ENCODE measurements at places on chromosomes 13 and 19.

DNA sequence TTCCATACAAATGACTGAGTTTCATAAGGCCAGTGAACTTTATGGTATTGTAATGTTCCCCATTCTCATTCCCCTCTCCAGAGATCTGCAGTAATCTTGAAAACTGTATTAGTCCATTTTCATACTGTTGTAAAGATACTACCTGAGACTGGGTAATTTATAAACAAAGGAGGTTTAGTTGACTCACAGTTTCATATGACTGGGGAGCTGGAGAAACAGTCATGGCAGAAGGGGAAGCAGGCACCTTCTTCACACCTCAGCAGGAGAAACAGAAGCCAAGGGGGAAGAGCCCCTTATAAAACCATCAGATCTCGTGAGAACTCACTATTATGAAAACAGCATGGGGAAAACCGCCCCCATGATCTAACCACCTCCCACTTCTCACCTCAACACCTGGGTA lies 318.7 kb upstream of the KLF12 start:
- no peaks in the 10 kb centered on the region for H3K36me3 ChIP-seq
- no peaks in the 10 kb centered on the region for H3K4me1 ChIP-seq

- no peaks in the 10 kb centered on the region for H3K36me3 ChIP-seq
- H3K27ac ChIP-seq, result no peak overlapping the region
Measured at GRCh38 chr19:1307320-1307719, 21.6 kb downstream of the EFNA2 start.

DNA sequence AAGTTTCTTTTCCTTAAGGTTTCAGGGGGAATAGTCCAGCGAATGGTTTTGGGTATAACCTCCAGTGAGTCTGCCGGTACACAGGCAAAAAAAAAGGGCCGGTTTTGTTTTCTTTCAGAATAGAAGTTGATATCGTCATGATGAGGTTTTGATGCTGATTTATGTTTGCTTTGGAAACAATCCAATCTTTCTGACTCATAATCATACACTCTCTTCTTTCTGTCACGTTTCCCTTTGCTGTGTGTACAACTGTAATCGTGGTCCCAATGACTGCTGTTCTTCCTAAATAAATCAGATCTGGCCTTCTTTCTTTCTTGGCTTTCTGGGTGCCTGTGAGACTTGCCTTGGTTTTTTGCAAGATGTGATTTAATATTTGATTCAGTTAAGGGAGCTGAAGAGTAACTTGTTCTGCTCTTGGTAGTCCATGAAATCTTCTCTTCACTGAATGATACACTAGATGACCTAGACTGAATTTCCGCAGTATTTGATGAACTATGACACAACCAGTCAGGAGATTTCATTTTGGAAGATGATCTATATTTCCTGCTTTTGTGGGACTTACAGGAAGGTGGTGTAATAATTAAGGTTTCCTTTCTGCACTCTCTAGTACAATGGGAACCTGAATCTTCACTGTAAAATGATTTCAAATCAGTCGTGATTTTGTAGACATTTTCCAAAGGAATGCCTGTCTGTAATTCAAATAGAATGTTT lies 34.9 kb upstream of the METTL21C start:
- H3K36me3 ChIP-seq, result no peaks in the 10 kb centered on the region
- H3K27ac ChIP-seq, result no peak overlapping the region
- H3K4me3 ChIP-seq, result no peak overlapping the region
- no peaks in the 10 kb centered on the region for H3K4me1 ChIP-seq

GRCh38 chr19:29422486-29423085 lies 103.2 kb upstream of the VSTM2B start:
- H3K4me1 ChIP-seq, result no peaks in the 10 kb centered on the region
- H3K4me3 ChIP-seq, result no peak overlapping the region
- no peaks in the 10 kb centered on the region for H3K36me3 ChIP-seq

GRCh38 chr13:110826861-110827672 lies 87.8 kb downstream of the ANKRD10 start:
- H3K4me3 ChIP-seq, result no peak overlapping the region
- no peaks in the 10 kb centered on the region for H3K27me3 ChIP-seq
- H3K36me3 ChIP-seq, result no peaks in the 10 kb centered on the region
- no peaks in the 10 kb centered on the region for H3K4me1 ChIP-seq

DNA sequence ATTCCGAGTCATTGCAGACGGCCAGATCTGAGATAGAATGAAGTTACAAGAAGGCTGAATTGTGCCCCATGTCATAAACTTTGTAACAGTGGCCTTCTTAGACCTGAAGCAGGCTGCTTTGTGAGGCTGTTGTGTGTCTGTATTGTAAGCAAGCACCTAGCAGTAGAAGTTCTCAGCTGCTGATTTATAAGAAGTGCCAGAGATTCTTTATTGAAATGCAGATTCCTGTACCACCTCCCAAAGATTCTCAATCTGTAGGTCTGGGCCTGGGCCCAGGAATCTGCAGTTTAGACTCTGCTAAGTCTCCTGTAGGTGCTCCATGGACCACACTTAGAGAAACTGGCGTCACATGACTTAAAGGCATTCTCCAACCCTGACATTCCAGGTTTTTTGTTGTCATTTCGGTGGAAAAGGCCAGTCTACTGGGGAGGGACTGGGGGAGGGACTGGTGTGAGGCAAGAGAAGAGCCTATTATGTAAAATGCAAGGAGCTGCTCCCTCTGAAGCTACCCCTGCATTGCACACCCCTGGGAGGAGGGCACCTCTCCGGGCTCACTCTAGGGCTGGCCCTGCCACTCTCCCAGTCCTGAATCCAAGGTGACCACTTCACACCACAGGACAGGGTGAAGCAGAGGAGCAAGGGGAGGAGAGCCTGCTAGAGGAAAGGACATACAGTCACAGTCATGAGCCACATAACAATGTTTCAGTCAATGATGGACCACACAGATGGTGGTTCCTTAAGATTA lies 769 bp upstream of the TMEM272 start:
- peaks cover 10% of the 10 kb centered on the region for H3K4me1 ChIP-seq
- no peaks in the 10 kb centered on the region for H3K36me3 ChIP-seq
- no peaks in the 10 kb centered on the region for H3K27me3 ChIP-seq
- no peak for DNase-seq
- H3K4me3 ChIP-seq, result no peak overlapping the region

DNA sequence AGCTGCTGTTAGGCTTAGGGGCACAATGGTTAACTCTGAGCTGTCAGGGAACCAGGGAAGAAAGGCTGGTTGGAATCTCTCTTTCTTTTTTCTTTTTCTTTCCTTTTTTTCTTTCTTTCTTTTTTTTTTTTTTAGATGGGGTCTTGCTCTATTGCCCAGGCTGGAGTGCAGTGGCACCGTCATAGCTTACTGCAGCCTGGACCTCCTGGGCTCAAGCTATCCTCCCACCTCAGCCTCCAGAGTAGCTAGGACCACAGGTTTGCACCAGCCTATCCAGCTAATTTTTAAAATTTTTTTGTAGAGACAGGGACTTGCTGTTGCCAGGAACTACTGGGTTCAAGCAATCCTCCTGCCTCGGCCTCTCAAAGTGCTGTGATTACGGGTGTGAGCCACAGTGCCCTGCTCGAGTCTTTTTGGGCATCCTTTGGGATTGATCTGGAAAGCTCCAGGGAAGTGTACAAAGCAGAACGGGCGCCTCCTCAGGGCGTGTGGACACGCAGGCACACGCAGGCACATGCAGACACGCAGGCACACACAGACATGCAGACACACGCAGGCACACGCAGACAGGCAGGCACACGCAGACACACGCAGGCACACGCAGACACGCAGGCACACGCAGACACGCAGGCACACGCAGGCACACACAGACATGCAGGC lies 99.2 kb downstream of the GADD45B start:
- H3K4me1 ChIP-seq, result peaks cover 34% of the 10 kb centered on the region
- DNase-seq, result no peak
- no peak overlapping the region for H3K27ac ChIP-seq
- no peaks in the 10 kb centered on the region for H3K36me3 ChIP-seq

Data from body of pancreas (tissue), 4 donors.